ENCODE measurements at places on chromosomes 11 and 22. TPM values are rescaled to one million over a fixed set of nuclear protein-coding genes. Genes with fewer than 3 reads are reported as not detected.

DNA sequence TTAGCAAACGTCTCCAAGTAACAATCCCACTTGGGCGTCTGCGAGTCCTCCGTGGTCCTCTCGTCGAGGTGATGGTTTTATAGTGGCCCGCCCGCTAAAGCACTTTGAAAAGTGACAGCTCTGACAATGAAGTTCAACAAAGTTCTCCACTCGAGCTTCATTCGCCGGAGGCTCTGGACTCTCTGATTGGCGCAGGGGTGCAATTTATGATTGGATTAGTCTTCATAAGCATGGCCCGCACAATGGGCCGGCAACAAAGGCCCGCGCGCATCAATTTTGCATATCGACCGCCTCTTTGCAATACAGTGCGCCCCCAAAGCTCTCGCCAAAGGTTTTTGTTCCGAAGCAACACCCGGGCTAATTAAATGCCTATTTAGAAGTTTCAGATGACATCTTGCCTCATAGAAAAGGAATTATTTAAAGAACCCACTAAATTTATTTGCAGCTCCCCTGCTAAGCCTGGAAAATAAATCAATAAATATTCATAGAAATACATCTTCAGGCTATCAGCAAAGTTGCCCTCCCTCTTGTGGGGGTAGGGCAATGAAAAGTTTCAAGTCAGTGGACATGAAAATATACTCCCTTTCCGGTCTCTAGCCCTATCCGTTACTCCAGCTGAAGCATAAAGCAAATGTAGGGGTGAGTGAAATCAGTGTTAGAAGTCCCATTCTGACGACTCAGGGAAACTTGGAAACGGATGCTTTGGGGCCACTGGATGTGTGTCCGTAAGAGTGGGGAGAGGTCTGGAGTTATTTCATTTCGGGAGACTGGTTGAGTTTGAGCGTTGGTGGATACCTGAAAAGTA, at the start of gene DBX1:
DBX1 (minus strand) TSS at position 51 of the 805 bp plus-strand sequence. CDS start 151 bp downstream, outside the sequence.
- peaks cover 99% of the 10 kb centered on the region for H3K27me3 ChIP-seq
- H3K36me3 ChIP-seq: peaks cover 11% of the 10 kb centered on the region
- H3K4me3 ChIP-seq: no peak within 1 kb of the TSS
- peaks cover 18% of the 10 kb centered on the region for H3K4me1 ChIP-seq

DNA sequence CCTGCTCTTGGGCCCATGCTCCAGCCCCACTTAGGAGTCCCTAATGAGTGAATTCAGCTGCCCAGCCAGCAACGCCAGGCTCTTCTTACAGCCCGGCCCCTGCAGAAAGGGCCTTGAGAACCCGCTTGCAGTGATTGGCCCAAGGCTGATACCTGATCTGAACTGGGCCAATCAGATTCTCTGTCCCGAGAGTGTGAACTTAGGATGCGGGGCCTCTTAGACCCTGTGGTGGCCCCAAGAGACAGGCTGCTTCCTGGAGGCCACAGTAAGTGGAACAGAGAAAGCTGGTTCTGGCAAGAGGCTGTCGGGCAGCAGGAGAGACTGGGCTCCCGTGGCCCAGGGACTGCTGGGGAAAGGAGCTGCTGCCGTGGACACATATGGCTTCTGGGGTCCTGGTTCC, 11.5 kb downstream of the VSTM5 start:
- DNase-seq: no peak
- no peak overlapping the region for H3K4me3 ChIP-seq
- no peaks in the 10 kb centered on the region for H3K36me3 ChIP-seq
- peaks cover 22% of the 10 kb centered on the region for H3K4me1 ChIP-seq

GRCh38 chr11:72807792-72808191, 6.4 kb upstream of the ATG16L2 start:
- H3K27me3 ChIP-seq: no peaks in the 10 kb centered on the region
- H3K27ac ChIP-seq: no peak overlapping the region
- peaks cover 3% of the 10 kb centered on the region for H3K36me3 ChIP-seq

The PKP3 gene
- total RNA-seq: 154 TPM

- H3K36me3 ChIP-seq: no peaks in the 10 kb centered on the region
- no peak overlapping the region for H3K27ac ChIP-seq
- H3K27me3 ChIP-seq: peaks cover 33% of the 10 kb centered on the region
- peaks cover 10% of the 10 kb centered on the region for H3K4me1 ChIP-seq
Observed at GRCh38 chr22:39820256-39820655, 73.3 kb downstream of the ENTHD1 start.

The WNT11 gene
- total RNA-seq: not detected

GRCh38 chr22:21698430-21699329, 32.9 kb downstream of the PPIL2 start:
- peaks cover 8% of the 10 kb centered on the region for H3K4me1 ChIP-seq
- no peak overlapping the region for H3K4me3 ChIP-seq
- H3K27me3 ChIP-seq: no peaks in the 10 kb centered on the region
- H3K27ac ChIP-seq: no peak overlapping the region

The CSTF3 gene
- total RNA-seq: 51.1 TPM

DNA sequence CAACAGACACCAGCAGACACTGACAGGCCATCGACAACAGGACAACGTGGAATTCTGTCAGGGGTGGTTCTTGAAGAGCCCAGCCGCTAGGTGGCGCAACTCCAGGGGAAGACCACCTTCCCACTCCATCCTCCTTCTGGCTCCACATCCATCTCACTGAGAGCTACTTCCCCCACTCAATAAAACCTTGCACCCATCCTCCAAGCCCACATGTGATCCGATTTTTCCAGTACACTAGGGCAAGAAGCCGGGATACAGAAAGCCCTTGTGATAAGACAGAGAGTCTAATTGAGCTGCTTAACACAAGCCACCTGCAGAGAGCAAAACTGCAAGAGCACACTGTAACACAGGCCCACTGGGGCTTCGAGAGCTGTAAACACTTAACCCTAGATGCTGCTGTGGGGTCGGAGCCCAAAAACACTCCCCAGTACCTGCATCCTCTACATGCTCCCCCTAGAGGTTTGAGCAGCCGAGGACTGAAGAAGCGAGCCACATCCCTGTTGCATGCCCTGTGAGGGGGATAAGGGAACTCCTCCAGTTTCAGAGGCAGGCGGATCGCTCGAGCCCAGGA, 11.5 kb upstream of the RAB39A start:
- peak; percentile 48 for DNase-seq
- no peaks in the 10 kb centered on the region for H3K4me1 ChIP-seq
- H3K27me3 ChIP-seq: peaks cover 16% of the 10 kb centered on the region
- H3K4me3 ChIP-seq: no peak overlapping the region
- H3K36me3 ChIP-seq: no peaks in the 10 kb centered on the region

- no peak for DNase-seq
- H3K4me1 ChIP-seq: no peaks in the 10 kb centered on the region
- H3K27me3 ChIP-seq: peaks cover 27% of the 10 kb centered on the region
- no peaks in the 10 kb centered on the region for H3K36me3 ChIP-seq
- H3K27ac ChIP-seq: no peak overlapping the region
- H3K4me3 ChIP-seq: no peak overlapping the region
Observed at GRCh38 chr11:73281796-73282660, 9.9 kb downstream of the P2RY6 start.

DNA sequence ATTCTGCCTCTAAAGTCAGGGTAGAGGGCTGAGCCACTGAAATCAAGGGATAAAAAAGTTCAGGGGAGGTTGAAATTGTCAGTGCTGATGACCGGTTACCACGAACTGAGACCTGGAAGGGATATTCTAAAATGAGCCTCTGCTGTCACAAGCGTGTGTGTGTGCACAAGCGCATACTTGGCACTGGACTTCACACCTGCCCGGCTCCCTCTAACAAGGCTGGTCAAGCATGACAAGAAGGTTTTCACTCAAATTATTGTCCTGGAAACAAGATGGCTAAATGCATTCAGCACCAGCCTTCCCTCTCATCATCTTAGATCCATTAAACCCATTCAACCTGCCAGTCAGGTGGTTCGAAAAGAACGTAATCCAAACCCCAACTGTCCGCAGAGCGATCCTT, 54.8 kb upstream of the CECR2 start:
- H3K27me3 ChIP-seq: peaks cover 51% of the 10 kb centered on the region
- H3K36me3 ChIP-seq: no peaks in the 10 kb centered on the region
- no peak for DNase-seq
- H3K4me3 ChIP-seq: no peak overlapping the region
- H3K27ac ChIP-seq: no peak overlapping the region

DNA sequence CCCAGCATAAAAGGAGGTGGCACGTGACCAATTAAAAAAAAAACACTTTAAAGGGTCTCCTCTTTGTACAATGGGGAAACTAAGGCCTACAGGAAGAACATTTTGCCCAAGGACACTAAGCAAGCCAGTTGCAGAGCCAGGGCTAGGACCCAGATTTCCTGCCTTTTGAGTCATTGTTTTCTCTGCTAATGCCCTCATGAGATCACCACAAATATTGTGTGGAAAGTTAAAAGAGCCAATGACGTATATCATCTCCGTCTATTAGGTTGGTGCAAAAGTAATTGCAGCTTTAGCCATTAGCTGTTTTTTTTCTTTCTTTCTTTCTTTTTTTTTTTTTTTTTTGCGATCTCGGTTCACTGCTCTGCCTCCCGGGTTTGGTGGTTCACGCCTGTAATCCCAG, 24.1 kb upstream of the LRRC32 start:
- H3K27ac ChIP-seq: no peak overlapping the region
- H3K4me1 ChIP-seq: no peaks in the 10 kb centered on the region
- no peaks in the 10 kb centered on the region for H3K36me3 ChIP-seq

GRCh38 chr11:133498969-133499368, 33.3 kb downstream of the OPCML start:
- no peak overlapping the region for H3K4me3 ChIP-seq
- H3K4me1 ChIP-seq: no peaks in the 10 kb centered on the region
- H3K27me3 ChIP-seq: no peaks in the 10 kb centered on the region
- no peak overlapping the region for H3K27ac ChIP-seq
- H3K36me3 ChIP-seq: no peaks in the 10 kb centered on the region

GRCh38 chr11:68503792-68504191, 43.2 kb downstream of the PPP6R3 start:
- H3K36me3 ChIP-seq: peaks cover 5% of the 10 kb centered on the region
- DNase-seq: no peak
- H3K27ac ChIP-seq: peak overlapping the region; percentile 0
- H3K4me3 ChIP-seq: no peak overlapping the region

The SVIP gene
- total RNA-seq: 49.9 TPM

DNA sequence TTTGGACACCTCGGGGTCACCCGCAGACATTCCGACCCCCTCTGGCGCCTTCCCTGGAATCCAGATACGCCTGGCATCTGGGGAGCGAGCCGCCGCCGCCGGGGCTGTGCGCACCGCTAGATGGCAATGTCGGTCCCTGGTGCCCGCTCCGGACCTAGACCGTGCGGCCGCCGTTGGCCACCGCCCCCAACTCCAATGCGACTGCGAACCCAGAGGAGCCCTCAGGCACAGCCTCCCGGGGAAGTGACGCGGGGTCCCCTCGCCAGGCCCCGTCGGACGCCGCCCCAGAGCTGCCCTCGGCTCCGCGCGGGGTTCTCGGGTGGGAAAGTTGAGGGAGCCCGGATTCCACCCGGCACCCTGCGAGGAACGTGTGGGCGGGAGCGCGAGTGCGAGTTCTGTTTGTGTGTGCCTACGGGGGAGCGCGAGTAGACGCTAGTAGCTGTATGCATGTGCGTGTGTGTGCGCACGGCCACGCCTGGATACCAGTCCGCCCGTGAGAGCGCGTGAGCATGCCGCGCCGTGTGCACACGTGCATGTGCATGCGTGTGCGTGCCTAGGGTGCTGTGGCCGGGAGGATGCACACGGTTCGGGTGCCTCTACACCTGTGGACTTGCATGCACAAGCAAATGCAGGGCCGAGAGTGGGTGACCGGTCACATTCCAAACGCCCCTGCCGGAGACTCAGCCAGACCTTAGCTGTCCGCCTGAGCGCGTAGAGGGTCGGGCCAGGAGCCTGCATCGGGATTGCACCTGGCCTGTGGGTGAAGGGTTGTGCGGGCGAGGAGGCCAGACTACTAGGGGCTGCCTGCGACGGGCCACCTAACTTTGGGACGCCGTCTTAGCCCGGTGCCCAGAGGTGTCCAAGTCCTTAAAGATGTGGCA, 1.9 kb downstream of the CHRM4 start:
- H3K36me3 ChIP-seq: peaks cover 28% of the 10 kb centered on the region
- peak overlapping the region; percentile 81 for H3K4me3 ChIP-seq
- H3K4me1 ChIP-seq: peaks cover 37% of the 10 kb centered on the region
- no peak overlapping the region for H3K27ac ChIP-seq
- H3K27me3 ChIP-seq: peaks cover 73% of the 10 kb centered on the region

DNA sequence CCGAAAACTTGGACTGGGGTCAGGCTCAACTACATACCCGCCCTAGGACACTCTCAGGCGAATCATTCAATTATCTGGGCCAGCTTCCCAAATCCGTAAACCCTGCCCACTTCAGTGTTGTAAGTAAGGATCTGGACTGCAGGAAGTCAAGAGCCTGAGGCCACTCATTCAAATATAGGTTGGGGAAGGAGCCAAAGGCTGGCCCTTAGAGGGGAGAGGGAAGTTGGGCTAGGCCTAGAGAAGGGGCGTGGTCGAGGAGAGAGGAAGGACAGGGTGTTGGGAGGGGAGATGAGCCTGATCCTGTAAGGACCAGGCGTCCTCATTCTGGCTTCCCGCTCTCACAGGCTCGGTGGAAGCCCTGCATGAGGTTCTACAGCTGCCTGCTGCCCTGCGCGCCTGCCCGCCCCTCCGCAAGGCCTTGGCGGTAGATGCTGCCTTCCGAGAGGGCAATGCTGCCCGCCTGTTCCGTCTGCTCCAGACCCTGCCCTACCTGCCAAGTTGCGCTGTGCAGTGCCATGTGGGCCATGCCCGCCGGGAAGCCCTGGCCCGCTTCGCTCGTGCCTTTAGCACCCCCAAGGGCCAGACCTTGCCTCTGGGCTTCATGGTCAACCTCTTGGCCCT, 3.0 kb downstream of the SAC3D1 start:
- H3K27ac ChIP-seq: no peak overlapping the region
- H3K36me3 ChIP-seq: peaks cover 31% of the 10 kb centered on the region
- DNase-seq: no peak
- no peaks in the 10 kb centered on the region for H3K27me3 ChIP-seq
- no peaks in the 10 kb centered on the region for H3K4me1 ChIP-seq
- no peak overlapping the region for H3K4me3 ChIP-seq

- no peaks in the 10 kb centered on the region for H3K36me3 ChIP-seq
- no peak for DNase-seq
- H3K4me1 ChIP-seq: peaks cover 15% of the 10 kb centered on the region
- H3K4me3 ChIP-seq: no peak overlapping the region
Observed at GRCh38 chr11:16357775-16358174, 1.4 kb upstream of the SOX6 start.

The DEUP1 gene
- total RNA-seq: not detected

- H3K36me3 ChIP-seq: peaks cover 36% of the 10 kb centered on the region
- DNase-seq: no peak
- H3K4me1 ChIP-seq: peaks cover 17% of the 10 kb centered on the region
Observed at GRCh38 chr11:93784935-93785360, 866 bp downstream of the MED17 start.

- peaks cover 10% of the 10 kb centered on the region for H3K27me3 ChIP-seq
- no peaks in the 10 kb centered on the region for H3K36me3 ChIP-seq
- no peaks in the 10 kb centered on the region for H3K4me1 ChIP-seq
- H3K27ac ChIP-seq: no peak overlapping the region
- H3K4me3 ChIP-seq: no peak overlapping the region
Observed at GRCh38 chr11:96483374-96483955, 93.7 kb downstream of the JRKL start.

Data from Calu3 (cell line).